ENCODE measurements at places on chromosomes 16 and 17. TPM values are rescaled to one million over a fixed set of nuclear protein-coding genes. Genes with fewer than 3 reads are reported as not detected.

DNA sequence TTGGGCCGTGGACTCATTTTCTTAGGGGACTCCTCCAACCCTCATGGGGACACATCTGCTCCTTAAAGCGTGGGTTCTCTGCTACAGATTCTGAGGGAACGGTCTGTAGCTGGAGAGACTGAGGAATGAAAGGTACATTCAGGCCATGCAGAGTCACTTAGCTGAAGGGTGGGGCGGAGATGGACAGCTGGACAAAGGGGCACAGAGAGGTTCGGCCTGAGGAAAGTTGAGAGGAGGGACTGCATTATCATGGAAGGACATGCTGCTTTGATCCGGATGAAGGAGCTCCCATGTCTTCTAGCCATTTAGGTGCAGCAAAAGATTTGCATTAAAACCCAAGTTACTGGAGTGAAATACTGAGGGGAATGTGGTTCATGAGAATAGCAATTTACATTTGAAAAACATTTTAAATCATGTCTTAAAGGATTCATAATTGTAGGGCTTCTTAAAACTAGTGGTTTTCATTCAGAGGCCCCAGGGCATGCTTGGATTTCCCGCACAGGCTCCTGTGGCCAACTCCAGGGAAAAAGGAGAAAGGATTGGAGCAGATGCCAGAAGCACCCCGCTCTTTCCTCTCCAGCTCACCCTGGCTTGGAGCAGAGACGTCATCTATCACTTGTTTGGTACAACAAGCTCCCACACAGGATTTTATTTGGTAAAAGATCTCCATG is 54.2 kb downstream of the CDRT4 start:
- no peak for DNase-seq

The ARL17B gene
- 37.0 TPM for total RNA-seq

DNA sequence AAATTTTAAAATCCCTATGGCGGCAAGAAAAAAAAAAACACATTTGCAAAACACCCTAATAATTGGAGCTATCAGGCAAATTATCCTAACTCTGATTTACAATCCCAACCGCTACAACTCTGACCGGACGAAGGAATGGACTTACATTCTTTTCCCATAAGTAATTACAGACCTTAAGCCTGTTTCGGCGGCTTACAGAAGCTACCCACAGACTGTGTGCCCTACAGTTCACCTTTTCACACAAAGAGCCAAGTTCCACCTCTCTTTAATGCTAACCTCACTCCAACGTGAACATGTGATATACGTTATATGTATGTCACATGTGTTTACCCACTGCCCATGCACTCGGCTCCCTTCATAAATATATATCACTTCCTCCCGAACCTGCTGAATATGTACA is 8.7 kb upstream of the MEAK7 start:
- DNase-seq = no peak

DNA sequence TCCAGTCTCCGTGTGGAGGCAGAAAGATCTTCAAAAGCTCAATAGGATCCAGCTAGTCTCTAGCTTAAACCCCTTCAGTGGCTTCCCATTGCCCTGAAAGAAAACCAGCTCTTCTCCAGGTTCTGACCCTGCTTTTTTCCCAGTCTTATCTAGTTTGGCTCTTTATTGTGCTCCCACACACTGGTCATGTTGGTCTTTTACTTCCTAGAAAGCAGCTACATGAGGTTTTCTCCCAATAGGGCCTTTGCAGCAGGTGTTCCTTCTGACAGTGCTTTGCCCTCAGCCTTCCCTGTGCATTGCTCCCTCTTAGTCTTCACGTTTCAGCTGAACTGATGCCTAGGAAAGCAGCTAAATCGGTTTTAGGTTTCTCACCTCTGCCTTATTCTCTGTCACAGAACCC is 21.7 kb upstream of the ABCA3 start:
- no peak for DNase-seq

The EVPL gene
- total RNA-seq = 8.2 TPM

DNA sequence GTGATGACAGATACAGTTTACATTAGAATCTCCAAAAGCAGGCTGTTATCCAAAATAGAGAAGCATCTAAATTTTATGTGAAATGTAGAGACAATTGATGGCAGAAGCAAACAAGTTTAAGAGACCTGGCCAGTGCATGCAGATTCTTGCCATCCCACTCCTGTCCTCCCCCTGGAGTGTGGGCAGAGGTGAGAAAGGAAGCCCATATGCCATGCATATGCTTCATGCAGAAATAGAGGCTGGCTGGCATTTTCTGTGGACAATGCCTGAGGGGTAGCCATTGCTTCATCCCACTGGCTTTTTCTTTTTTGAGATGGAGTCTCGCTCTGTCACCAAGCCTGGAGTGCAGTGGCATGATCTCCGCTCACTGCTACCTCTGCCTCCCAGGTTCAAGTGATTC is 382.1 kb downstream of the RBFOX1 start:
- DNase-seq = no peak

- DNase-seq = no peak
Measured at GRCh38 chr17:10177913-10178505, 20.4 kb downstream of the GAS7 start.

The CACNG1 gene
- not detected for total RNA-seq

DNA sequence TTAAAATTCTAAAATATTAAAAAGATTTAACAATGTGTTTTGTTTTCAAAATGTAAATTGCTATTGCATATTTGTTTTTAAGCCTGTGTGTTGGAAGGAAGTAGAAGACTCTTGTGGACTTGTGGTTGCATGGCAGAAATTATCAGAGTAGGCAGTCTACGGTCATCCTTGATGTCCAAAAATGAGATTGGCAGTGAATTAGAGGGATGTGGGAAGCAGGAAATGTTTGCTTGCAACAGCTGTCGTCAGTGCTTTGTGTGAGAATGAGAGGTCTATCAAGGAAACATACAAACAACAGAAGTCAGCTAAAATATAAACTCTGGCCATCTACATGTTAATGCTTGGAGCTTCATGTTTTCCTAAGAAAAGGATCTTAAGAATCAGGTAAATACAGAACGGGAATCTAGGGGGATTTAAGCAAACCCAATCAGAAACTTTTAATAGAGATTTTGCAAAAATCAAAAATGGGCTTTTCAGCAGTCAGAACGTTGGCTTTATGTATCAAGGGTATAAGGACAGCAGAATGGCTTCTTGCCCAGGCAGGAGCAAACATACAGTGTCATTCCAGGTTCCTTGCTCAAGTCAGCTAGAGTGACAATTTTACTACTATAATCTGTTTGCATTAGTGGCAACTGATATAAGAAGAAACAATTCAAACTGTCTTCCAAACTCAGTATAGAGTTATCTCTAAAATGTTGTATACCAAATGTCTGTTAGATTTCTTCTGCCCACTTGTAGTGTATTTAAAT is 196.7 kb downstream of the CYB561 start:
- no peak for DNase-seq

GRCh38 chr16:75244844-75245758 is 6.3 kb downstream of the BCAR1 start:
- DNase-seq = peak; percentile 99

The AP1G1 gene
- 66.2 TPM for total RNA-seq

DNA sequence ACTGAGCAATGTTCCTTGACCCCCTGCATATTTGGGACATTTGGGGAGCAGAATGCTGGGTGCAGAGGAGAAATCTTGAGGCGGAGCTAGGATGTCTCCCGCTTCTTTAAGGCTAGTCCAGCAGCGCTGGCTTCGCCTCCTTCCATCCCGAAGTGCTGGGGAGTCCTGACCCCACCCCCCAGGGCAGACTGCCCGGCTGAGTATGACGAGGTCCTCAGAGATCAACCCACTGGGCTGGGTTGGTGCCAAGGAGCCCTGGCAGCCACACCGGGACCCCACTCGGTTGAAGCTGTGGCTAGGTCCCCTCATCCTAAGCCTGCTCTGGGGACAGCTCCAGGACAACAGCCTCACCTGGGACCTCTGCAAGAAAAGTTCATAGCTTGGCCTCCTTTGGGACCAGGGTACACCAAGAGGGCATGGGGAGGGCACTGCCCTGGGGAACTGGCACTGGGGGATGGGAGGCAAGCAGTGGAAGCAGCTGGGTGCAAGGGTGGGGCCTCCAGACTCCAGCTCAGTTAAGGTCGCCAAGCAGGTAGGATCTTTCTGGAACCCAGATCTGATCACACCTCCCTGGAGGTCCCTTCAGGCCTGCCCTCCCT is 11.0 kb downstream of the RHBDF2 start:
- no peak for DNase-seq
